Fibroblast of skin of scalp (primary cell): ENCODE measurements at places on chromosomes 2 and 18.

GRCh38 chr2:8312861-8313830, 368.7 kb upstream of the ID2 start:
- DNase-seq: peak; percentile 18

- DNase-seq: peak; percentile 44
These were observed 311.3 kb upstream of the NT5C1B start for GRCh38 chr2:18900691-18901141.

DNA sequence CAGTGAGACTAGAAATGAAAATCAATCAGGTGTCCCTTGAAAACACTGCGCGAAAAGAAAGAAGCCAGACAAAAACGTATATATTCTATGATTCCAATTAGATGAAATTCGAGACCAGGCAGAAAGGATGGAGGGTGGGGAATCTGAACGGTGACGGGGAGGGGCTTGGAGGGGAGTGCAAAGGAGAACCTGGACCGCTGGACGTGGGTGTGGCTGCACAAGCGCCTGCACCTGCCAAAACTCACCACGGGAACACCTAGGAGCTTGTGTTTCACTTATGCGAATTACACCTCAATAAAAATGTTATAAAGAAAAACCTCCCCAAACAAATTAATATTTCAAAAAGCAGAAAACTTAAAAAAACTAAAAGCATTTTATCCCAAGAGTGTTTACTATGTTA, 21.9 kb downstream of the THAP4 start:
- DNase-seq: no peak

DNA sequence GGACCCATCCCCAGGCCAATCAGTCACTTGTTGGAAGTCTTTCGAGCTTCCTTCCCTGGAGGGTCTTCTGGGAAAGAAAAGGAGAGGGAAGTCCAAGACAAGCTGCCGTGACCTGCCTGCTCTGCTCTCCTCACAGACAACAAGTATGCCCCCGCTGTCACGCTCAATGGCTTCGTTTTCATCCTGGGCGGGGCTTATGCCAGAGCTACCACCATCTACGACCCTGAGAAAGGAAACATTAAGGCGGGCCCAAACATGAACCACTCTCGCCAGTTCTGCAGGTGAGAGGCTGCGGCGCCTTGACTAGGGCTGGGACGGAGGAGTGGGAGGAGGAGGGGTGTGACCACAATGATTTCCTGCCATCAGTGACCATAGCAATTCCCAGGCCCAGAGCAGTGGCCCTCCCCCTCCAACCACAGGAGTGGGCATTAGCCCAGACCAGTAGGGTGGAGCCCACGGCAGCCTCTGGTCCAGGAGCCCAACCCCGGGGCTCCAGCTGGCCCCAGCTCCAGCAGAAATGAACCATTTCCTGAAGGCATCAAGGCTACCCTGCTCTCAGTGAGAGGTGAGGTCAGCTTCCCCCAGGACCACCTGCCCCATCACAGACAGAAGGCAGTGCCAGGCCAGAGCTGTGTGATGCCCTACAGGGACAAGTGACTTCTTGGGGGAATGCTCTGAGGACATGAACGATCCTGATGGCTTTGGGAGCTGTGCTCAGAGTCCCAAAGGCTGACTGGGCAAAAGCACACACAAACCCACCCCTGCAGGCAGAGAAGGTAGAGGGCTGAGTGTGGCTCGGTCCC, 223.1 kb downstream of the ATAD2B start:
- no peak for DNase-seq

DNA sequence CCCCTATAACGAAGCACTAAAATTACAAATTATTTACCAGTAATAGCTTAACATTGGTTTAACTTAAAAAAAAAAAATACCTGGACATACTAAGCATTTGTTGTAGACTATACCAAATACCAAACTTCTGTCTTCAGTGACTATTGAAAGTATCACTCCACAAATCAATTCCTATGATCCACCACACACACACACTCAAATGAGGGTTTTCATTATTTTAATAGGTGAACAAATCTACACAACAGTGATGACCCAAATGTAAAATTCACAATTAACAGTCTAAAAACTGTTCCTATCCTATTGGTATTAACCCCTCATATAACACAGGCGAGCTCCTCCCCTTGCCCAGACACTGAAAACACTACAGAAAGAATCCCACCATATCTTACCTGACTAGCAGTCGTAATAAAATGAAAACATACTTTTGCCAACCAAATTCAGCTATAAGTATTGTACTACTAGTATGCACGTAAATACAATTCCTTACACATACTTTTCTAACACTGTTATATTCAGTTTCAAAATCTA, 2.5 kb downstream of the SP3 start:
- DNase-seq: no peak

DNA sequence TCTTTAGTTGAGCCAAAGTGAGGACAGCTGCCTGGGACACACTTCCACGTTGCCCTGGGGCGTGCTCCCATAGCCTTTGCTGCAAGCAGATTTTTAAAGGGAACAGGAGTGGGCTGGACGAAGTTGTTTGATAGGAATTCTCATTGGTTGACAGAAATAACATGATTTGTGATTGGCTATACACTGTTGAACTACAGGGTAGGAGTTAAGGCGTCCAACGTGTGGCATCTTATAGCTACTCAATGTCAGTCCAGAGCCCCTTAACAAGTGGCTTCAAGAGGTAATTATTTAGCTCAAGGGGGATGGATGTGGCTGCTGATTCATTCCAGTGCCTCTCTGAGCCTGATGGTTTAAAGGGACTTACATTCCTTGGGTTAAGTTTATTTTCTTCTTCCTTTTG, 65.5 kb downstream of the ACAA2 start:
- DNase-seq: no peak

DNA sequence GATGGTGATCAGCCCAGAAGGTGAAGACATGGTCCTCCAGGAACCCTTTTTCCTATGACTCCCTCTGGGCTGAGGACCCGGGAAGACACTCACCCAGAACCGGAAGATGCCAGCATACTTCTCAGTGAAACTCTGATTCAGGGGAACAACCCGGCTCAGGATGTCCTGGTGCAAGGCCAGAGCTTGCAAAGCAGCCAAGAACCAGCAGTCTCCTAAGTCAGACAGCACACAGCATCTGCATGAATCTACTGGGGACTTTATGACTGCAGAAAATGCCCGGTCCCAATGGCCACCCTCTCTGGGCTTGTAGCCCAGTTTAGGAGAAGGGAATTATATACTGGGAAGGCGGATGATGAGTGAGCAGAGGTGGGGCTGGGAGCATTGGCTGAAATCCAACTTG, 15.3 kb downstream of the CAPN14 start:
- DNase-seq: no peak

DNA sequence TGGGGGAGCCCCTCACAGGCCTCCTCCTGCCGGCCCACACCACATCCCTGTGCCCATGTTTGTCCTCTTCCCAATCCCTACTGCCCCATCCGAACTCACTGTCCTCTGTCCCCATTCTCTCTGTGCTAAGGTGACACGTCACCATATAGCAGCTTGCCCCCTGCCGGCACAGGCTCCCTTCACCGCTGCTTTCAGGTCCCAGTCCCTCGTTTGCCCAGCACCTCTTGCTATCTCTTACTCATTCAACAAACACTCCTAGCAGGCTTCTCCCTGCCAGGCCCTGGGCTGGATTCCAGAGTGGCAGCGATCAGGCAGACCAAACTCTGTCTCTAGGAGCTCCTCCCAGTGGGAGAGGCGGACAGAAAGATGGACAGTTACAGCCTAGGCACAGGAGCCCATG, 74.3 kb downstream of the TFCP2L1 start:
- no peak for DNase-seq

DNA sequence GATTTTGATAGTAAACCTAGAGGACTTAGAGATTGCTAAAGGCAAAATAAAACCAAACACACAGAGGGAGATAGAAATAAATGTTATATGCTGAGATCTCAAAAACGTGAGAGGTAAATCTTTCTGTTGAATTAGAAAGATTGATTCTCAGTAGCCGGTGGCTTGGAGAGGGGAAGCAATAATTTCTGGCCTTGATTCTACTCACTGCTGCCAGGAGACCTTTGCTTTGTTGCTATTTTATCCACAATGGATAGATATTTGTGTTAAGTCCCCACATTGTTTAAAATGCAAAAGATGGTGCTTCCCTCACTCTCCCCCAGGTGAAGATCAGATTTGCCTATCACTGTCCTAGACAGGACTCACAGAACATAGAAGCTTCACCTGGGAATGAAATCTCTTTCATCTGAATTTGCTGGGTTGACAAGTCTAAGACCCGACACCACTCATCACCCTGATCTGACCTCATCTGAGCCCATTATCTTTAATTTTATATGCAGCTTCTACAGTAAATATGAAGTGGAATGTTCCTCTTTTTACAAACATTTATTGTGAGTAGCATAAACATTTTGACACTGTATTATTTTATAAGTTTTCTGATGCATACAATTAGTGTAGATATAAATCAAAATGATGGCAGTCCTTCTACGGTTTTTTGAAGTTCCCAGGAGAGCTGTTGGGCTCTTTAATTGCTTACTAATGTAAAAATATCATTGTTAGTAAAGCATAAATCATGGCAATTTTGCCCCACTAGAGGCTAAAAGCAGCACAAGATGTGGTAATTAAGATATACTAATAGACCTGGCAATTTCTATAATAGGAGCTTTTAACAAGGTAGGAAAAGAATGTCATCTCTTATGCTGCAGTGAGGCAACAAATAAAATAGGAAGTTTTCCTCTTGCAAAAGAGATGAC, 149.7 kb downstream of the DCC start:
- DNase-seq: no peak

DNA sequence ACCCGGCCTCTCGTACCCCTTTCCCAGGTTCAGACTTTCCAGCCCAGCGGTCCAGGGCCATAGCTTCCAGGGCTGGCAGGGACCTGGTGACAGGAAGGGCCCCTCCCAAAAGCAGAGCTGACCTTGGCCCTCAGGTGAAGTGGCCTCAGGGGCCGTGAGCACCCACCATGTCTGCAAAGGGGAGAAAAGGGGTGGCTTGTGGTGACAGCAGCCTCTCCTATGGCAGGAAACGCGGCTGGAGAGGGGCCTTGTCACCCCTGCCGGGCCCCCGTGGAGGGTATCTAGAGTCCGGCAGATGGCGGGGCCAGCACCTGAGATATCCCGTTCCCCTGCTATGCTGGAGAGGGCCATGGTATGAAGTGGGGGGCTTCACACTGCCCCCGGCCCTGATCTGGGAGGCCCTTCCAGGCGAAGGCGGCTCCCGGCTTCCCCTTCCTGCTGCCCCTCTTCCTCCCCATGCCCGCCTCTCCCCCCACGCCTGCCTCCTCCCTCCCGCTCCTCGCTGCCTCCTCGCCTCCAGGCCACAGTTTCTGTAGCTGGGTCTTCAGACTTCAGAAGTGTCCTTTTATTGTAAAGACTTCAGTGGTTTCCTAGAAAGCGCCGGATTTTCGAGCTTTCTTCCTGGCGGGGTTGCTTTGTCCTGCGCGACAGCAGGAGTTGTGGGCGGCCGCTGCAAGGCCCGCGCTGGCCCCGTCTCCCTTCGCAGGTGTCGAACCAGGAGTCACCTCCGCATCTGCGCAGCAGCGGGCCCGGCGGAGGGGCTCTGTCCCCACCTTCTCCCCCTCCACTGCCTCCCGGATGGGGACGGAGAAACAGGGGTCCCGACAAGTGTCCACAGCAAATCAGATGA, 240.5 kb upstream of the MYT1L start:
- DNase-seq: no peak

DNA sequence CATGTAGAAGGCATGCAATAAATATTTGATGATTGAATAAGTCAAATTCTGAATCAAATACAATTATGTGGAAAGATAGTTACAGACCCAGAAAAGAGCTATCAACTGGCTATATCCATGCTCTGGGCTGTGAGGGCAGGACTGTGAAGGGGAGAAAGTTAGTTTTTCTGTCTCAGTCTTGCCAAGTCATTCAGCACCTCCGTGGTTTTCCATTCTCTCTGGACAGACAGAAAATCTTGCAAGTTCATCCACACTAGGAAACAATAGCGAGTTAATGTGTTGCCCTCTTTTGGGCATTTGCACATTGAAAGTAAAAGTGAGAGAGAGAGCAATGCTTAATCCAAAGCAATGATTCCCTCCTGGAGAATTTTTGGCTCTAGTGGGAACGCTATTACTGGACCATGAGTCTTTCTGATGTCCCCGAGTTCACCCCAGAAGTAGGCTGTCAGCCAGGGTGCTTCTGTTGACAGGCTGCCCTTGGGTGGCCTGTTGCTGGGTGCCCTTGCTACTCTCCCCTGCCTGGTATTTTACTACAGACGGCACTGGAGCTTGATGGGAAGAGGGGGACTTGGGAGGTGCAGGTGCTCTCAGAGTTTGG, 238.3 kb downstream of the LOXHD1 start:
- no peak for DNase-seq

- DNase-seq: no peak
These were observed 99.9 kb downstream of the ASXL3 start for GRCh38 chr18:33677891-33678290.
